ENCODE measurements at places on chromosomes 13 and 19.

- no peak for DNase-seq
Measured at GRCh38 chr19:5498830-5499550, 43.8 kb downstream of the ZNRF4 start.

- DNase-seq = no peak
Measured at GRCh38 chr19:33368074-33368864, 5.2 kb upstream of the CEBPG start.

- no peak for DNase-seq
Measured at GRCh38 chr13:29457299-29457698, 138.2 kb downstream of the SLC7A1 start.

GRCh38 chr13:82439159-82439904 lies 1442.9 kb downstream of the SLITRK1 start:
- DNase-seq = no peak

DNA sequence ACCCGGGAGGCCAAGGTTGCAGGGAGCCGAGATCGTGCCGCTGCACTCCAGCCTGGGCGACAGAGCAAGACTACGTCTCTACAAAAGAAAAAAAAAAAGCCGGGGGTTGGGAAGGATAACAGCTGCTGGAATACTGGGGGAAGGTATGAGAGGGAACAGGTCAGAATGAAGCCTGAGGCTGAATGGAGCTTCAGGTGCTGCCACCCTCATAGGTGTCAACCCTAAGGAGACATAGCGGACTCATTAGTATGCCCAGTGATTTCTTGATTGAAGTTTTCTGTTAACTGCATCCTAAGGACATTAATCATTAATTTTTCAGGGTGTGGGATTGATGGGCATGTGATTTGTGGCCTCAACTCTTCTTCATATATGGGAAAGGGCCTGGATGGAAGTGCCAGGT lies 6.0 kb downstream of the SMARCA4 start:
- no peak for DNase-seq

GRCh38 chr19:37403403-37403802 lies 32.5 kb downstream of the ZNF527 start:
- DNase-seq = no peak

- DNase-seq = peak; percentile 11
Measured at GRCh38 chr13:24228852-24229458, 68.4 kb downstream of the SPATA13 start.

DNA sequence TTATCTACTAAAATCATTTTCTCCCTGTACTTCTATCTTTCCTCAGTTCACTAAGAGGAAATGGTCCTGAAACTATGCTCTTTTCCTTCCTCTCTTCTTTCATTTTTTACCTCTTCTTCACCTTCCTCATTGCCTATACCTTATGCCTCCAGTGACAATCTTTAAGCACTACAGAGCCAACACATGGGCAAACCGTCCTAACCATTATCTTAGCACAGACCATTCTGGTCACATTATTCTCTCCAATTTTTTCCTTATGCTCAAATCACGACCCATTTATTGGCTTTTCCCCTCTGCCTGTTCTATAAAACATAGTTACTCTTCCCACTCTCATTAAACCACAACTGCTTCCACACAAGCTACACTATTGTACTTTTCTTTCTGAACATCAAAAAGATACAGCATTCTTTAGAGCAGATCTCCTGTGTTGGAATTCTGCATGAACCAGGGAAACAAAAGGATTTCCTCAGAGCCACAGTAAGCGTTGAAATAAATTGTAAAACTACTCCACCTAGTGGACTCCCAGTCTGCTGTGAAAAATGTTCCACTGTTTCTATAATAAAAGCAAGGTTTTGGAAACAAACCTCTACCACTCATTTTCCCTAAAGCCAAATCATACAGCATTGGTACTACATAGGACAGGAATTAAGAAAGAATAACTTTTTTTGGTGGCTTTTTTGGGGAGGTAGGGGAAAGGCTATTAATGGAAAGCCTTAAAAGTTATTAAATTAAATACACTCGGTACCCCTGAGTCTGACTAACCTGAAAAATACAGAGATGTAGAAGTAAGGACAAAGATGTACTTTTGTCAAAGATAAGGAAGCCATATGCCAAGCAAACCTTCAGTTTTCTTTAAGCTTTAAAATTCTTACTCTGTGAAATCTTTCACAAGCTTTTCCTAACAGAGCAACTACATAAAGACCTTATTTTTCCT lies 19.5 kb downstream of the NUFIP1 start:
- DNase-seq = no peak

GRCh38 chr19:5450482-5451126 lies 4.6 kb upstream of the ZNRF4 start:
- DNase-seq = no peak

- no peak for DNase-seq
Measured at GRCh38 chr19:10155839-10156238, 36.1 kb upstream of the EIF3G start.

DNA sequence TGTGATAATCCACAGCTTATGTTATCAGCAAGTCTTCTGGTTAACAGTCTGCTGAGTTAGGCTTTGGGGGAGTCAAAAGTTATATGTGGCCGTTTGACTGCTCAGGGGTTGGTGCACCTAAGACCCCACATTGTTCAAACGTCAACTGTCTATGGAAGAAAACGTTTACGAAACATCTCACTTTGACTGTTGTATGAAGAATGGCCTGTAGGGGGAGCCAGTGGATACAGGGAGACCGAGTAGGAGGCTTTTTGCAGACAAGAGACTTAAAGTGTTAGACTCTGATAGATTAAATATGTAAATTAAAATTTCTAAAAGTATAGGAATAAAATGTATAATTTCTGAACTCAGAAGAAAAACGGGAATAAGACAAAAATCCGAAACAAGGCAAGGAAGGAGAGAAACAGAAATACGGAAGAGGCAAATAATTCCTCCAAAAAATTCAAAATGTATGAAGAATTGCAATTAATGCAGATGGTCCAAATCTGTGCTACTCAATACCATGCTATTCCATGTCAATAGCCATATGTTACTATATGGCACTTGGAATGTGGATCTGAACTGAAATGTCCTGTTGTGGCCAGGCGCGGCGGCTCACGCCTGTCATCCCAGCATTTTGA lies 37.8 kb downstream of the TNFSF14 start:
- peak; percentile 75 for DNase-seq

DNA sequence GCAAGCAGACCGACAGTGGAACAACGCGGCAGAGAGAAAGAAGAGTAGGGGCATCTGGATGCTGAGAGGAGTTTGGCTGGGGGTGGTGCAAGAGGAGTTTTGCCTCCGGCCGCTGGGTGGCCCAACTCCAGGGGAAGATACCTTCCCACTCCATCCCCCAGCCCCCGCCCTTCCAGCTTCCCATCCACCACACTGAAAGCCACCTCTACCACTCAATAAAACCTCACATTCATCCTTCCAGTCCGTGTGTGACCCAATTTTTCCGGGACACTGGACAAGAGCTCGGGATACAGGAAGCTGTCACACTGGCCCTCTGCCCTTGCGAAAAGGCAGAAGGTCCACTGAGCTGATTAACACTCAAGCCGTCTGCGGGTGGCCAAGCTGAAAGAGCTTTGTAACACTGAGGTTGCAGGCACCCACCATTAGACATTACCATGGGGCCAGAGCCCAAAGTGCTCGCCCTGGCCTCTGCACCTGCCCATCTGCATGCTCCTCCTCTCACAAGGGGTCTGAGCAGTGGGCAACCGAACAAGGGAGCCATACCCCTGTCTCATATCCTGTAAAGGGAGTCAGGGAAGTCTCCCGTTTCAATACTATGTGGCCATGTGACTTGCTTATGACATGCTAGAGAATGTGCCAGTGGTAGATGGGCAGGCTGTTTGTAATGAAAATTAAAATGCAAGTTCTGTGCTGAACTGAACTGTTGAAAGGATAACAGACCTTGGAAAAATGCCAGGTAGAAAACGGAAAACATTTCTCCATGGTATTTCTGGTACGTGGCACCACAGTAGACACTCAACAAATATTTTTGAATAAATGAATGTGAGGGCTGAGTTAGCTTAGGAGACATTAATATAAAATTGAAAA lies 205.1 kb upstream of the STARD13 start:
- DNase-seq = no peak

- no peak for DNase-seq
Measured at GRCh38 chr13:37617173-37617572, 18.6 kb upstream of the POSTN start.

GRCh38 chr13:27264181-27264580 lies 6.4 kb upstream of the RASL11A start:
- no peak for DNase-seq

GRCh38 chr13:27997904-27998522 lies 9.5 kb upstream of the URAD start:
- DNase-seq = no peak

DNA sequence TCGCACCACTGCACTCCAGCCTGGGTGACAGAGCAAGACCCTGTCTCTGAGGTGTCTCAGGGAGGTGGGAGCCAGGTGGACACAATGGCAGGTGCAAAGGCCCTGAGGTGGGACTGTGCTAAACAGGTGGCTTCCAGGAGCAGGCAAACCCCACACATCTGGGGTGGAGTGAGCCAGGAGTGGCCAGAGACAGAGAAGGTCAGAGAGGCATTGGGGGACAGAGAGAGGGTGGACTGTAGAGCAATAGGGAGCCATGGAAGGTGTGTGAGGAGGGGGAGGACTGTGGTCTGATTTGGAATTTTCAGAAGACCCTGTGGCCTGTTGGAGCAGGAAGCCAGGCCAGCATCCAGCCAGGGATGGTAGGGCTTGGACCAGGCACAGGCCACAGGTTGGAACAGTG lies 4.7 kb downstream of the MEF2B start:
- no peak for DNase-seq

GRCh38 chr19:13099073-13099999 lies 3.3 kb downstream of the LYL1 start:
- peak; percentile 72 for DNase-seq

GRCh38 chr19:54653181-54653809 lies 9.5 kb upstream of the LILRB4 start:
- DNase-seq = no peak

- no peak for DNase-seq
Measured at GRCh38 chr19:10372690-10373089, 7.7 kb downstream of the TYK2 start.

DNA sequence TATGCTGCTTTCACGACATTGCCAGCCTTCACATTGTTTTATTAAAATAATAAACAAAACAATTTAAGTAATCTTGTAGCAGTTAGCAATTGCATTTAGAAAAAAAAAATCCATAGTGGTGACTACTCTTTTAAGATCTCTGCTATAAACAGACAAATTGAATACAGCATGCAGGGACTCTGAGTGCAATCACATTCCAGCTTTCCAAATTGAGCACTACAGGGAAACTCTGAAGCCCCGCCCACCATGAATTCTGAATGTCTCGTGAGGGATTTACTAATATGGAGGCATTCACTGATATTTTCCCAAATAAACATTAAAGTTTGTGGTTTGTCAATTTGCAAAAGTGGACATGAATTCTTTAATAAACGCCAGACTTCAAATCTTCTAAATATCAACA lies 698.8 kb downstream of the LIG4 start:
- no peak for DNase-seq

DNA sequence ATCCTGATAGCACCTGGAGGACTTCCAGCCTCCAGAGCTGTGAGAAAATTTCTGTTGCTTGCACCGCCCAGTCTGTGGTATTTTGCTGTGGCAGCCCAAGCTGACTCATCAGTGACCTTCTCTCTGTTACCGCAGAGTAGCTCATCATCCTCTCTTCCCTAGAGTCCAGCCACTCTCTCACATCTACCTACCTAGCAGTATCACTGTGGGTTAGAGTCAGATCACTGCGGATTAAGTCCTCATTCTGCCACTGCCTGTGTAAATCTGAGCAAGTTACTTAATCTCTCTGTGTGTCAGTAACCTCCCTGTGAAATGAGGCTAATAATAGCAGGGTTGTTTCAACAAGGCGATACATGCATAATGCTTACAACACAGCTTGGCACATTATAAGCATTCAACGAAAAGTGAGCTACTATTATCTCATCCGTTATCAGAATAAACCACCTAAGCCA lies 40.3 kb upstream of the USPL1 start:
- DNase-seq = peak; percentile 42

GRCh38 chr13:84821261-84821660 lies 939.0 kb upstream of the SLITRK1 start:
- no peak for DNase-seq

DNA sequence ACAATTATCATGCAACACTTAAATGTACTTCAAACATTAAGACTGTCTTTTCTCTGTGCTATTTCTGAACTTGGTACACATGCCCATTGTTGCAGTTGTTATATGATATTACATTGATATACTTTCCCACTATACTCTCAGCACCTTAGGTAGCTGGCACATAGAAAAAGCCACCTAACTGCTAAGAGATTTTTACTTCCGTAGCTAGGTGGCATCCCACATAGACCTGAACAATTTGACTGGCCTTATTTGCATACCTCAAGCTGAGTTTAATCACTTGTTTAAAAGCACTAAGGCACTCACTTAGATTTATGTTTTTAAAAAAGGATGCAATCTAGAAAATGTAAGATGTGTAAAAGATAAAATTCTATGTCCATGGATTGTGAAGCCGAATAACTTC lies 194.2 kb downstream of the POU4F1 start:
- DNase-seq = no peak

- no peak for DNase-seq
Measured at GRCh38 chr13:109154966-109155761, 525.8 kb downstream of the MYO16 start.

- DNase-seq = no peak
Measured at GRCh38 chr13:51520524-51520923, 63.7 kb upstream of the WDFY2 start.

DNA sequence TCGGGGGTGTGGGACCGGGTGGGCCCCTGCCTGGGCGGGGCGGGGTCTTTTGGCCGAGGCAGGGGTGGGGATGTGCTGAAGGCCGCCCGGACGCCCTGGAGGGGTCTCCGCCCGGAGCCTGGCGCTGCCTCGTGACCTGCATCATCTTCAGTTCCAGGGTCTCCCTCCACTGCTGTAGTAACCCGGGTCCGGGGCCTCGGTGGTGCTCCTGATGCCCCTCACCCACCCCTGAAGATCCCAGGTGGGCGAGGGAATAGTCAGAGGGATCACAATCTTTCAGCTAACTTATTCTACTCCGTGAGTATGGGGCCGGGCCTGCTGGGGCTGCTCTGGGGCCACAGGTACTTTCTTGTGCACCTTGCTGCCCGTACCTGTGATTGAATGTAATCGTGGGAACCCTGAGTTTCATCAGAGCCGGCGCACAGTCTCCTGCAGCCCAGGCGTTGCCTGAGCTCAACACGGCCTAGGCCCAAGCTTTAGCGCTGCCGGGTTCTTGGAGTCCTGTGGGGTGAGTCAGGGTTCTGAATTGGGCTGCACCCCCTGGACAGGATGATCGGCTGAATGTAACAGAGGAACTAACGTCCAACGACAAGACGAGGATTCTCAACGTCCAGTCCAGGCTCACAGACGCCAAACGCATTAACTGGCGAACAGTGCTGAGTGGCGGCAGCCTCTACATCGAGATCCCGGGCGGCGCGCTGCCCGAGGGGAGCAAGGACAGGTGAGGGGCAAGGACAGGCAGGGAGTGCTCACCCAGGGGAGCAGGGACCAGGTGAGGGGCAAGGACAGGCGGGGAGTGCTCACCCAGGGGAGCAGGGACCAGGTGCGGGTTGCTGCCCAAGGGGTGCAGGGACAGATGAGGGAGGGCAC lies 10.5 kb downstream of the PEAK3 start:
- no peak for DNase-seq

All from effector memory CD4-positive, alpha-beta T cell (primary cell).